Forelimb muscle (tissue), 1 donor: ENCODE measurements at places on chromosomes 1 and 21.

GRCh38 chr1:66704177-66704875 lies 47.9 kb upstream of the DYNLT5 start:
- no peak for DNase-seq

GRCh38 chr1:67818725-67819301 lies 14.5 kb downstream of the GNG12 start:
- no peak for DNase-seq

DNA sequence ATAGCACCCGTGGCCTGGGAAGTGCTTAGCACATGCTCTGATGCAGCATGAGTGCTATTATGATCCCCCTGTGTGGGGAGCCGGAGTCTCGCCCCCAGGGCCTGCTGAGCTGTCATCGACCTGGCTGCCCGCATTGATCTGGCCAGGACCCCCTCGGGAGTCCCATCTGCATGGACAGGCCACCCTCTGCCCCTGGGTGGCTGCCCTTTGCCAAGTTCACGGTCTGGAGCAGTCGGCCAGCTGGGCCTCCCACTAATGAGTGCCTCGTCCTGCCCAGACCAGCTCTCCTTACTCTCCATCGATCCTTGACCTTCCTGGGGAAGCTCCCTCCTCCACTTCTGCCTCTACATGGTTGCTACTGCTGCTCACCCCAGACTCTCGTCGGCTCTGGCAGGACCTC lies 121.8 kb upstream of the RUNX3 start:
- DNase-seq: no peak

- DNase-seq: no peak
These were observed 86.6 kb upstream of the S1PR1 start for GRCh38 chr1:101150266-101150665.

DNA sequence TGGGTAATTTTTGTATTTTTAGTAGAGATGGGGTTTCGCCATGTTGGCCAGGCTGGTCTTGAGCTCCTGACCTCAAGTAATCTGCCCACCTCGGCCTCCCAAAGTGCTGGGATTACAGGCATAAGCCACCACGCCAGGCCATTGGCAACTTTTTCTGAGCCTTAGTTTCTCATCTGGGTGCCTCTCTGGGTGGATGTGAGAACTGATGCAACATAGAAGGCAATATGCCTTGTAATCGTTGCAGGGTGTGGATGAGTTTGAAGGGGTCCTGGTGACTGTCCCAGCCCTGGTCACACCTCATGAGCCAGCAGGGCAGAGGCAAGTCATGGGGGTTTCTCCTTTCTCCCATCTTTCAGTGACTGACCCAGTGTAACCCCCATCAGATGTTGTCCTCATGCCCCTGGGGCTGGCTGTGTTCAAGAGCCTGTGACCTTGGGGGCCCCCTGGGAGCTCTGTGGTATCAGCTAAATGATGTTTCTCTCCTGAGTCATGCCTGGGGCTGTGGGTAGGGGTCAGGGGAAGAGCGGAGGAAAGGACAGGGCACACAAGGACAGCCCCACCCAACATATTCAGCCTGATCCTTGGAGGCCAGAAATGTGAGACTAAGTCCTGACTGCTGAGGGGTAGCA lies 3.6 kb downstream of the COL9A2 start:
- no peak for DNase-seq

GRCh38 chr1:152348447-152348846 lies 11.4 kb downstream of the FLG2 start:
- DNase-seq: no peak

DNA sequence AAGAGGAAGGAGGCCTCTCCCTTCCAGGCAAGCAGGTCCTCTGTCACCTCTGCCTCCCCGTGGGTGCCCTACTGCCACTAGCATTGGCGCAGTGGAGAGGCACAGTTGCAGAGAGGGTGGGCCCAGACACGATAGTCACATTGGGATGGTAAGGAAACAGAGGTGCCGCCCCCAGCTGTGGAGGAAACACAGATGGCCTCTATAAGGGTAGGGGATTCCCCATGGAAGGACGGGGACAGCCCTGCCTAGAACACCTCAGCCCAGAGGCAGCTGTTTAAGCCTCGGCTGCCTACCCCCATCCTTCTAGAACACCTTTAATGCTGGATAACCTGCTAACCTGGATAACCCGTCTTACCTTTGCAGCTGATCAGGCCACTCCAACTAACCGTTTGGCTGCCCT lies 65.7 kb upstream of the CNTN2 start:
- no peak for DNase-seq

DNA sequence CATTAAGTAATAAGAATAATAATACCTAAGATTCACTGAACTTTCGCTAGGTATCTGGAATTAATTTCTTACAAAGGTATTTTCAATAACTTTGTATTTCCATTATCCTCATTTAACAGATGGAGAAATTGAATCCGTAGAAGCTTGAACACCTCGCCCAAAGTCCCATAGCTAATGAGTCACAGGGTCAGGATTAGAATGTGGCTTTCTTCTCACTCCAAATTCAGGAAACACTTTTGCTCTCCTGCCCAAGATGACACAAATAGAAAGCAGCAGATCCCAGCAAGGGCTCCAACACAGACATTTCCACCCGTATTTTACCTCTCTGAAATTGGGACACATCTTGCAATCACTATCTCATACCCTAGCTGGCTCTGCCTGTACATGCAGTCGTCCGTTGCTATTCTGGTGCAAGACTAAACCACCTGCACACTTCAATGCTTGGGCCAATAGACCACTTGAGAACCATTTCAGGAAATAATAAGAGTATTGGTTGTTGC lies 125.9 kb upstream of the GREM2 start:
- DNase-seq: no peak

- DNase-seq: no peak
These were observed 14.6 kb upstream of the RPL5 start for GRCh38 chr1:92817137-92817697.

- DNase-seq: no peak
These were observed 228.4 kb upstream of the RAB4A start for GRCh38 chr1:229042482-229042881.

GRCh38 chr1:198677027-198677426 lies 38.2 kb downstream of the PTPRC start:
- no peak for DNase-seq

DNA sequence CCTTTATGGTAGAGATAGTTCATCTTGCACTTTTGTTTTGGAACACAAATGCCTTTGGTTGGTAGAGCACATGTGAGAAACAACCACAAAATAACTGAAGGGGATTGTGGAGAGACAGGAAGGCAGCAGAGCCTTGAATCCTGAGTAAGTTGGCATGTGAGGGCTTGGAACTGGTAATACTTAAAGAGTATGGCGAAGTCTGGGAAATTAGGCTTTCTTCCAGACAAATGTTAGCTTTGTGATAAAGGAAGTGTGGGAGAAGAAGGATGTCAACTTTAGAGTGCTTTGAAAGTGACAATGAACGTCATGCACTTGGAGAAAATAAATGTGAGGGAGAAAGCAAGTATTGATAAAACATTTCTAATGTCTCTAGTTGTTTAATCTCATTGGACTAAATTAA lies 476.3 kb upstream of the ZRANB2 start:
- no peak for DNase-seq

- no peak for DNase-seq
These were observed 105.4 kb downstream of the SPSB1 start for GRCh38 chr1:9397997-9398526.

- no peak for DNase-seq
These were observed 26.1 kb upstream of the SDC3 start for GRCh38 chr1:30934613-30935012.

DNA sequence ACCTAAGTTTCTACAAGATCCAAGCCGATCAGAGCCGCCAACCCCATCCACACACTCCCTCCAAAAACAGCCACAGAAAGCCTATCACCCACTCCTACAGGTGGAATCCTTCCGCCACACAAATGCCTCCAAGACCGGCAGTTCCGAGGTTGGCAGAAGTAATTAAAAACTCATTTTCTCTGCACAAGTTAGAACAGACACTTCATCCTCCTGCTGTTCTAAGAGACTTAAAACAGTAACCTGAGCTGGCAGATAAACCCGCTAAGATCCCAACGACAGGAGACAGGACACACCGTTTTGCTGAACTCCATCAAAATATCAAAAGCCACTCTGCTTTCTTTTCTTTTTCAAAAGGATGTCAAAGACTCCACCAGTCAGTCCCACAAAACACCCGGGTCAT lies 2.8 kb downstream of the SSBP3 start:
- no peak for DNase-seq

- no peak for DNase-seq
These were observed 213.0 kb downstream of the LMX1A start for GRCh38 chr1:165143437-165144065.

GRCh38 chr1:107941123-107941522 lies 23.9 kb downstream of the VAV3 start:
- DNase-seq: no peak

GRCh38 chr1:244063498-244063897 lies 12.4 kb downstream of the ZBTB18 start:
- no peak for DNase-seq

- no peak for DNase-seq
These were observed 64.6 kb upstream of the TARDBP start for GRCh38 chr1:10947691-10948462.

DNA sequence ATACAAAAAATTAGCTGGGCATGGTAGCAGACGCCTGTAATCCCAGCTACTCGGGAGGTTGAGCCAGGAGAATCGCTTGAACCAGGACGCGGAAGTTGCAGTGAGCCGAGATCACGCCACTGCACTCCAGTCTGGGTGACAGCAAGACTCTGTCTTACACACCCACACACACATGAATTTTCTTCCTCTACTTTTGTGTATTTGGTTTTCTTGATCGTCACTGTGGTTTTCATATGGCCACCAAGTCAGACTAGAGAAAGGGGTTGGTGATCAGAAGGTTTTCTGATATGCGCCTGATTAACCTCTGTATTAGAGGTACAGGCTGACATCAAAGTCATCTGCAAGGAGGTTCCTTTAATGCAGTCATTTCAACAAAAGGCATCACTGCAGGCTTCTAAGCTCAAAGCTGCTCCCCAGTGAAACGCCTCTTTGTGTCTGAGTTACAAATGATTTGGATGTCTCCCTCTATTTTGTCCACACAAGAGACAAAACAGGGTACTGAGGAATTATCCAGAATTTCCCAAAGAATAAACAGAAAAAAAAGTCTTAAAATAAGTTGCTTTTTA lies 11.1 kb downstream of the SH2D1B start:
- no peak for DNase-seq

DNA sequence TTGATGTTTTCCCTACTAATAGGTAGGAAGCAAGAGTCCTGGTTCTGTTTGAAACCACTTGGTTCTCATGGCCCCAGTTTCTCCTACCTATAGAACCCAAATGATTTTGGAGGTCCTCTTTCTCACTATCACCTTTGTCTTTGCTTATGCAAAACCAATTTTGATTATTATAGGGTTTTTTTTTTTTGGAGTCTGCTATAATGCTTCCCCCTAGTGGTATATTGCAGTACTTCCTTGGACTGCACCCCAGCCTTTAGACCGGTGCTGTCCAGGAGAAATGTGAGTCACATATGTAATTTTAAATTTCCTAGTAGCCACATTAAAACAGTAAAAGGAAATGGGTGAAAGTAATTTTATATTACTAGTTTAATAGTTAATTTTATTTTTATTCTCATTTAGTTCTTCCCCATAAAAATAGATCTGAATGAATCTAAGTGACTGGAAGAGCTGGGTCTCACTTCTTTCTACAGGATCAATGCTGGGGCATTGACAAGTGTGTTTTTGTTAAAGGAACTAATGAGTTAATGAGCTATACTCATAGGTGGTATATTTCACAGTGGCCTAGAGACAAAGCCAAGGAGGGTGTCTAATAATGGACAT lies 10.6 kb downstream of the FCMR start:
- no peak for DNase-seq

DNA sequence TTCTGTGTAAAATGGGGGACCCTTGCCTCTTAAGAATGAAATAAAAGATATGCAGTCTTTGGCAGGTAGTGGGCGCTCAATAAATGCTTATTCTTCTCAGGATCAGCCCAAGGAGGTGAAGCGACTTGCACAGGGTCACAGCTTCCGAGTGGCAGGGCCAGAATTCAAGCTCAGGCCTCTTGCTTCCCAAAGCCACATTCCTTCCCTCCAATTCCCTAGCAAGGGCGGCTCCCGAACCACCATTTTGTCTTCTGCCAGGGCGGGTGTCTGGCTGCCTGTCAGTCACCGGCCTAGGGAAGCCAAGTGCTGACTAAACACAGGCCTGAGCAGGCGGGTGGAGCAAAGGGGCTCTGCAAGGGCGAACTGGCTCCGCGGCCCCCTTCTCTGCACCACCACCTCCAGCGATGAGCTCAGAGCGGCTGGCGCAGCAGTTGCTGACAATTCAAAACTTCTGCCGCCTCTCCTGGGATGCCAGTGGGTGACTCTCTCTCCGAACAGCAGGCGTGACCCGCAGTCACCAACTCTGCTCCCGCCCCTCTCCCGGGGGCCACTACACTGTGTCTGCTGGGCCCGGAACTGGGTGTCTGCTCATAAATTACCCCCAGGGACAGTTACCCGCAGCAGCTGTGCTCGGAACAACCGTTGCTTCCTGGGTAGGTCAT lies 10.8 kb downstream of the GPR3 start:
- DNase-seq: no peak

- DNase-seq: no peak
These were observed 65.8 kb downstream of the TRIM11 start for GRCh38 chr1:228340686-228341449.

GRCh38 chr1:227756172-227756959 lies 21.1 kb downstream of the SNAP47 start:
- DNase-seq: no peak

GRCh38 chr1:199447906-199448305 lies 579.6 kb upstream of the NR5A2 start:
- no peak for DNase-seq

- no peak for DNase-seq
These were observed at the start of gene KIAA1614 for GRCh38 chr1:180912801-180913565. TSS of gene KIAA1614 (plus strand) at chr1:180912897. CDS start at chr1:180913244, 347 bp downstream.

DNA sequence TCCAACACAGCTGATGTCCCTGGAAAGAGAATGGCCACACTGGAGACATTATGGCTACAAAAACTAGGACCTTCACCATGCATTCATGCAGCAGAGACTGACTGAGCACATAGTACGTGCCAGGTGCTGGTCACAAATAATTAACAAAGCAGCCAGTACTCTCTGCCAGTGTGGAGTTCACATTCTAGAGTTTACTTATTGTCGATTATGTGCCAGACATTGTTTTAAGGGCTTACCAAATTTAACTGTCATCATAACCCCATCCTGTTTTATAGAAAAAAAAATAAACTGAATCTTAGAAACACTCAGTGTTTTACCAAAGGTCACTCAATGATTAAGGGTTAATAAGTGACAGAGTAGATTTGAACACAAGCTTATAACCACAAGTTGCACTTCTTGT lies 143.3 kb downstream of the RRAGC start:
- no peak for DNase-seq
